ENCODE measurements at places on chromosomes 3 and 15. TPM values are rescaled to one million over a fixed set of nuclear protein-coding genes. Genes with fewer than 3 reads are reported as not detected.

The KLHL6 gene
- not detected for total RNA-seq

GRCh38 chr3:98361289-98361688 lies 7.6 kb downstream of the OR5K4 start:
- DNase-seq = no peak

DNA sequence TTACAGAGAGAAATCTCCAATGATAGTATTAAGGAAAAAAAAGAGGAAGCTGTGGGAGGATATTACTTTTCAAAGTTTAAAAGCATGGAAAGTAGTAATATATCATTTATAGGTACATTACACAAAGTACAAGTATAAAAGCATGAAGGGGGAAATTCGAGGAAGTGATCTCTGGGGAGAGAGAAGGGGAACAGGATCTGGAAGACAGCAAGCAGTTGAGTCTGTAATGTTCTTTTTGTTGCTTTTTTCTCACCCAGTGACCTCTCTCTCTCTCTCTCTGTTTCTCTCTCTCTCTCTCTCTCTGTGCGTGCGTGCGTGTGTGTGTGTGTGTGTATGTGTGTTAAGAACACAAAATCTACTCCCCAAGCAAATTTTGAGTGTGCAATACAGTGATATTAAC lies 10.2 kb downstream of the C3orf20 start:
- DNase-seq = no peak

- DNase-seq = peak; percentile 55
These were observed 58.5 kb downstream of the DCUN1D1 start for GRCh38 chr3:182921665-182922355.

- no peak for DNase-seq
These were observed 42.5 kb upstream of the PRR20G start for GRCh38 chr3:127330385-127330784.

GRCh38 chr15:78365917-78366316 lies 25.8 kb downstream of the CRABP1 start:
- DNase-seq = no peak
